NCI-H460 (cell line): ENCODE measurements at places on chromosomes 6 and 20. TPM values are rescaled to one million over a fixed set of nuclear protein-coding genes. Genes with fewer than 3 reads are reported as not detected.

GRCh38 chr6:122752459-122752858 is 27.1 kb upstream of the FABP7 start:
- no peak for DNase-seq

DNA sequence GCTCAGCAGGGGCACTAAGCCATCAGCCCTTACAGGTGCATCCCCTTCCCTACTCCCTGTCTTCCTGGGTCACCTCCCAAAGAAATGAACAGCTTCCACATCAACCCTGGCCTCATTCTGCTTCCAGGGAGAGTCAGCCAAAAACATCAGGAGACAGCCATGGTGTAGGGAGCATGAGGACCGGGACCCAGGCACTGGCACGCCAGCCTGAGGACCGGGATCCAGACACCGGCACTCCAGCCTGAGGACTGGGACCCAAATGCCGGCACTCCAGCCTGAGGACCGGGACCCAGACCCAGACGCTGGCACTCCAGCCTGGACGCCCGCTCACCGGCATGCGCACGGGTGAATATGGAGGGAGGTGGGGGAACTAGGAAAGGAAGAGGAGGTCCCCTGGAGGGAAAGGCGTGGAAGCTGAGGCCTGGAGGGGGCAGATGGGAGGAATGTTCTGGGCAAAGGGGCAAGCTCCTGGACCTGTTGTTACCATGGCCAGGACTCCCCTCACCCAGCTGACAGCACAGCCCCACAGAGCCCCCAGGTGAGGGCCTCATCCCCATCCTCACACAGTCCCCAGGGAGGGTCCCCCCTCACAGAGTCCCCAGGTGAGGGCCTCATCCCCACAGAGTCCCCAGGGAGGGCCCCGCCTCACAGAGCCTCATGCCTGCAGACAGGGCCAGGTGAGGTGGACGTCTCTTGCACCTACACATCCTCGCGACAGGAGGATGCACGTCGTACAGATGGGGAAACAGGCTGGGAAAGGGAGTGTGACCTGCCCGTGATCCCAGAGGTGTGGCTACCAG is 26.0 kb upstream of the MRGBP start:
- DNase-seq: no peak

DNA sequence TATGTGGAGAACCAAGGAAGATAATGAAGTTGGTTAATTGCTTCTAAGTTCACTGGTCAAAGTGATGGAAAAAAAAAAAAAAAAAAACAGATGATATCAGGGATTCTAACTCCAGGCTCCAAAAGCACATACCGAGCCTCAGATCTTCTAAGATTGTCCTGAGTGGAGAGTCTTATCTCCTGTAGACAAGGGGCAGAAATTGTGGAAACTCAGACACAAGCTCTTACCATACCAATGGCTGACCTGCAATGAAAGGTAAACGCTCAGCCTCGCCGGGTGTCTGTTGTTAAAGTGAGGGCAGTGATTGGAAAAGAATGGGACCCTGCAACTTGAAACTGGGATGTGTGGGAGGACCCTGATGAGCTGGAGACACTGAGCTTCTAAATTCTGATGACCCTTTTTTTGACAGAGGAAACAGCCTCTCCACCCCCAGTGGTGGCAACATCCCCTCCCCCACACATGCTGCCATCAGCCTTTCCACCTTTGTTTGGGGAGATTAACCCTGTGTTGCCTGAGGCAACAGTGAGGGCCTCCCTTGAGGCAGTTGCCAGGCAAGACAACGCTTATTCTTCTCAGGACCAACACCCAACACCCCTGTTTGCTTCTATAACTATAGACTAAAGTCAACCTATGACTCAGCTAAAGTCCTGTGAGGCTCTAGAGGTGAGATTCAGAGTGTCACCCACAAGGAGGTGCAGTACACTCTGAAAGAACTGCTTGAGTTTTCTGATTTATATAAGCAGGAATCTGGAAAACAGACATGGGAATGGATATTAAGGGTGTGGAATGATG is 154.0 kb downstream of the THBS2 start:
- DNase-seq: peak; percentile 16

The PREX1 gene
- 0.10 and 0.12 TPM in 2 replicates for total RNA-seq

The IPCEF1 gene
- 1.0 TPM in 1 of 2 replicates, not detected in the other for total RNA-seq

GRCh38 chr20:43525021-43525420 is 17.5 kb downstream of the L3MBTL1 start:
- no peak for DNase-seq

GRCh38 chr6:119686644-119687043 is 337.1 kb upstream of the MAN1A1 start:
- no peak for DNase-seq

The ANKRD66 gene
- total RNA-seq: not detected in 2 replicates

DNA sequence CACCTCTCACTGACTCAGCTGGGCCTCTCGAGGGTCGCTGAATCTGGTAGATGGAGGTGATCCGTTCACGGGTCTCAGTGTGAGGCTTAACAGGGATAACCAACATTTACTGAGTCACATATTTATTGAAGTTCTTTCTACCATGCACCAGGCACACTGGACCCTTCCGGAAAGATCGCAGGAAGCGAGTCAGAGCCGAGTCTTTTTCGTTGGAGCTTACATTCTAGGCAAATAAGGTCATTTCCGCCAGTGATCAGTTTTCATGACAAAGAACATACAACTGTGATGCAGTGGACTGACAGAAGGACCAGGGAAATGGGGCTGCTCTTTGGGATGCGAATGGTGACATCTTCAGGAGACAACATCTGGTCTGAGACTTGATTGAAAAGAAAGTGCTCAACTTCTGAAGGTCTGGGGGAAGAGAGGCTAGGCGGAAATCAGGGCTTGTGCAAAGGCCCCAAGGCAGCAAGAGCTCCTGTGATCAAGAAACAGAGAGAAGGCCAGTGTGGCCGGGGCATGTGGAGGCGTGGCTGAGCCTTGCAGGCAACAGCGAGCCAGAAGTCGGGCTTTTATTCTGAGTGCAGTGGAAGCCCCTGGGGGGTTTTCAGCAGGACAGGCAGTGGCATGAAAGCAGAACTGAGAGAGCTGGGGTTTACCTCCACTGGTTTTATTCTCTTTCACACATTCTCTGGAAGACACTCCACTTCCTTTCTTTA is 56.7 kb downstream of the APCDD1L start:
- no peak for DNase-seq

The BFSP1 gene
- 3.9 and 4.1 TPM in 2 replicates for total RNA-seq

The PPT2 gene
- 25.2 and 29.5 TPM in 2 replicates for total RNA-seq

GRCh38 chr20:4820806-4821518 is 99.3 kb downstream of the PRND start:
- DNase-seq: no peak

DNA sequence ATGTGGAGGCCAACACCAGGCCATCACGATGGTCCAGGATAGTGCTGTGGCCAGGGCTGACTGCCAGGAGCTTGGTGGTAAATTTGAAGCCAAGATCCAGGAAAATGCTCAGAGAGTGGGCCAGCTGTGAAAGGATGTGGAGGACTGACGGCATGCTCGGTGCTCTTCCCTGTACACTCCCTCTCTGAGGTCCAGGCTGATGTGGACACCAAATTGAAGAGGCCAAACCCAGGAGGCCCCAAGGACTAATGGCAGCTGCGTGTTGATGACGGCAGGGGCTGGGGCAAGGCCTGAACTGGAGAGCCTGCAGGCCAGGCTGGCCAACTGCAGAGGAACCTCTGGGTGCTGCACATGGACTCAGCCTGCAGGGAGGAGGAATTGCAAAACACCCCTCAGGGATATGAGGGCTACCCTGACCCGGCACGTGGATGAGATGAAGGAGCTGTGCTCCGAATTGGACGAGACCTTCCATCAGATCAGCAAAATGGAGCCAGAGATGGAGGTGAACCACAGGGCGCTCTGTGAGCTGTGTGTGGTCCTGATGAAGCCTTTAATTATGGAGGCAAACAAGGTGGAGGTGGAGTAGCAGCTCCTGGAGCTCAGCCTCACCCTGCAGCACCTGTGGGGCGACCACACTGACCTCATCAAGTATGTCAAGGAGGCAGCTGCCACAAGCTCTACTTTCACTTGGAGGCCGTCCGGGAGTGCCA is 6.9 kb upstream of the RAET1E start:
- DNase-seq: no peak

The RNF114 gene
- total RNA-seq: 48.5 and 51.9 TPM in 2 replicates

The ADGB gene
- total RNA-seq: not detected in 2 replicates

- DNase-seq: no peak
Measured at GRCh38 chr6:13445005-13445743, 42.2 kb downstream of the GFOD1 start.

The NKX2-4 gene
- not detected in 2 replicates for total RNA-seq

The SLC12A5 gene
- total RNA-seq: not detected in 2 replicates

The PRSS16 gene
- total RNA-seq: 4.1 and 5.0 TPM in 2 replicates

GRCh38 chr6:44614396-44614795 is 226.9 kb downstream of the CDC5L start:
- no peak for DNase-seq

The SLC25A27 gene
- total RNA-seq: 8.8 and 22.6 TPM in 2 replicates

DNA sequence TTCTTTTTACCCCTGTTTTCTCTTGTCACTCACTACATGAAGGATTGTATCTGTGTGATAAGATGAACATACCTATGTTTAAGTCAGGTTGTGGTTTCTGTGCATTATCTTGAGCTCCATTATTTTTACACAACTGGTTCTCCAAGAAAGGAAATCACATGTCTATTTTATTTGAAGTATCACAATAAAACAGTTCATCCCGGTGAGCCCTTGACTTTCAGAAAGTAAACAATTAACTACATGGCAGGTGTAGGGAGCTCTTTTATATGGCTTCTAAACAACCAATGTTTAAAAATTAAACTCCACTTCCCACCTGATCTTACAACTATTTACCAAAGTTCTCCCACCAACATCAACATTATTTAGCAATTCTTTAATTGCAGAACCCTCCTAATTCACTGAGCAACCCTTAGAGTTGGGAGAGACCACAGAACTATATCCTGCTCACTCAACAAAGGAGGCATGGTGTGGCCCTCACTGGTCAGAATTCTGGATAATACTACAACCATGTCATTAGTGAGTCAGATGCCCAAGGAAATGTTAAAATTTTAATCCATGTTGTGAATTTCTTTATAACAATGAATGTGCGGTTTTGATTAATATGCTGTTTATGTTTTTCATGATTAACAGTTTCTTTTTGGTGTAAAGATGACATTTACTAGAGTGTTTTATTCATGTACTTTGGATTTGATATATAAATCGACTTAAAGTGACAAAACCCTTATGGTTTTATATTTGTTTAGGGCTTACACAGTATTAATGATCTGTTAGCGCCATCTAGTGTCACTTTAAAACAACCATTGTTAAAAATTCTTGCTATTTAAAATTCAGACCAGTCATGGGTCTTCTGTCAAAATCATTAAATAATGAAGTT is 50.0 kb upstream of the SCGN start:
- DNase-seq: peak; percentile 32

The RNF217 gene
- total RNA-seq: 12.2 and 13.3 TPM in 2 replicates

DNA sequence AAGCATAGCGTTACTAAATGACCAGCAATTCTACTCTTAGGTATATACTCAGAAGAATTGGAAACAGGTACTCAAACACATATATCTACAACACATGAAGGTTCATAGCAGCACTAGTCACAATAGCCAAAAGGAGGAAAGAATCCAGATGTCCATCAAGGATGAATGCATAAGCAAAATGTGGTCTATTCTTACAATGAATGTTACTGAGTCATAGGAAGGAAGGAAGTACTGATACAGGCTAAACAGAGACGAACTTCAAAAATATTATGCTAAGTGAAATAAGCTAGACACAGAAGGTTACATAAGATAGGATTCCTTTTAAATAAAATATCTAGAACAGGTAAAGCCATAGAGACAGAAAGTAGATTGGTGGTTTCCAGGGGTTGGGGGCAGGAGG is 93.5 kb downstream of the MAP3K7 start:
- no peak for DNase-seq

DNA sequence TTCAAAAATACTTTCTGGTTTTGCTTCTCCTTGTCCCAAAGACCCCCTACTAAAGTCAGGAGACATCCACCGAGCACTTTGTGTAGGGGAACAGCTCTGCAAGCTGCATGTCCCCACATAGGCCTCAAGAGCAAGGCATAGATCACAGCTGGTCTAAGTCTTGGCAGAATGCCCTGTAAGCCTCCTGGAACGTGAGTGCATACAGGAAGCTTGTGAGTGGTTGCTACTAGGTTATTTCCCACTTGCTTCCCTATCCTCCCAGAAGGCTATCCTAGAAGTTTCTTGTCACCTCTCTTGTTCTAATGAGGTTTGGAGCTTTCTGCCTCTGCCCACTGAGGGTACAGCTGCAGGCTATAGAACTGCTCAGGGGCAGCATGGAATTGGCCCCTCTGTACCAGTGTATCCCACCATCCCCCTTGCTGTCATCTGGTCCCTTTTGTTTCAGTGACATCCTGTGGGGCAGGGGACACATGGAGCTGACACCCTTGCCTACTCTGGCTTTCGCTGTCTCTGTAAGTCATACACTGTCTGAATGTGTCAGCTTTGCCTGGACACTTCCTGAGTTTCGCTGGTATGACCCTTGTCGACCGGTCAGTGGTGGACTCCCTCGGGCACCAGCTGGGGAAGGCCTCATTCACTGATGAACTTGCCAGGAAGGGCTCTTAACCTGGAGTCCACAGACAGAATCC is 35.6 kb upstream of the KCNK16 start:
- DNase-seq: no peak

GRCh38 chr6:110548110-110548847 is 71.9 kb upstream of the SLC22A16 start:
- no peak for DNase-seq

The DLK2 gene
- not detected in 2 replicates for total RNA-seq

DNA sequence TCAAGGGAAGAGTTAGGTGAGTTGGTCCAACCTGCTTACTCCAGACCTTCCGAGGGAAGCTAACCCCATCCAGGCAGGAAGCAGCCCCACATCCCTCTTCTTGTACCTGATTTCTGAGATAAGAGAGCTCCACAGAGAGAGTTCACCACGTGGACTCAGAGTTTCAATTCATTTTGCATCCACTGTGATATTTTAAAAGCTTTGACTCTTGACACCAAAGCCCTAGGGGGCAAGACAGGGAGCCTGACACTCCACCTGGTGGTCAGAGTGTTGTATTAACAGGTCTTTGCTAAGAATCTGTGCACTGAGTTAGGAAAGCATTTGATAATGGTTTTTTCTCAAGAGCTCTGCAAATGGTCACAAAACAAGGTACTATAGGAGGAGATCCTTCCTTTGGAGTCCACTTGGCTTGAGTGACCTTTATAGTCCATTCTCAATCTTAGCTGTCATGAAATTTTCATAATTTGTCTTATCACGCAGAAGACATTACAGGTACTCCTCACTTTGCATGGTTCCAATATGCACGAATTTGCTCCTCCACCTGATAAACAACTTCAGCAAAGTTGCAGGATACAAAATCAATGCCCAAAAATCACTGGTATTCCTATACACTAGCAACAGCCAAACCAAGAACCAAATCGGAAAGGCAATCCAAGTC is 56.2 kb upstream of the RIPOR2 start:
- DNase-seq: peak; percentile 33

The RAMACL gene
- total RNA-seq: 0.17 TPM in 1 of 2 replicates, not detected in the other

The ARHGAP40 gene
- total RNA-seq: 0.12 and 0.61 TPM in 2 replicates

The BMP6 gene
- 30.8 and 33.2 TPM in 2 replicates for total RNA-seq
